Stimulated activated memory B cell treated with anti-CD40 and anti-IgM and Interleukin-4, amounts not matched to agents 10 μg/mL and 1 μg/mL and 100 μg/mL, for 72 hours (primary cell): ENCODE measurements at places on chromosomes 1 and 21.

DNA sequence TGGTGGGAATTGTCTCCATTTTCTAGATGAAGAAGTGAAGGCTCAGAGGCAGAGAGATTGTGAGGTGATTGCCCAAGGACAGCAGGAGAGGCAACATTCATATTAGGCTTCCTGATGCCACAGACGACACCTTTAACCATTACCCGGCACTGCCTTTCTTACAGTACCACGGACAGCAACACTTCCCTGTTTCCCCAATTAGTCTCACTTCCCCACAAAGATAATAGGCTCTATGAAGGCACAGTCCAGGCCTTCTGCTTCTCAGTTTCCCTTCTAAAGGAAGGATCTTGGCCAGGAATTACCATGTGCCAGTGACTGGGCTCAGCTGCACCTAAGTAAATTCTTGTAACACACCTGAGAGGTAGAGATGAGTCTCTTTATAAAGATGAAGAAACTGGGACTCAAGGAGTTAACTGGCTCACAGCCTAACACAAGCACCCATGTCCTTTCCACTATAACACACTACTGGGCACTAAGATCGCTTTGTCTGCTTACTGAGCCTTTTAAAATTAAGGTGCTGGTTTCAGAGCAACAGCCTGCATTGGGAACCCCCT is 9.6 kb downstream of the IGSF9 start:
- no peak for ATAC-seq

DNA sequence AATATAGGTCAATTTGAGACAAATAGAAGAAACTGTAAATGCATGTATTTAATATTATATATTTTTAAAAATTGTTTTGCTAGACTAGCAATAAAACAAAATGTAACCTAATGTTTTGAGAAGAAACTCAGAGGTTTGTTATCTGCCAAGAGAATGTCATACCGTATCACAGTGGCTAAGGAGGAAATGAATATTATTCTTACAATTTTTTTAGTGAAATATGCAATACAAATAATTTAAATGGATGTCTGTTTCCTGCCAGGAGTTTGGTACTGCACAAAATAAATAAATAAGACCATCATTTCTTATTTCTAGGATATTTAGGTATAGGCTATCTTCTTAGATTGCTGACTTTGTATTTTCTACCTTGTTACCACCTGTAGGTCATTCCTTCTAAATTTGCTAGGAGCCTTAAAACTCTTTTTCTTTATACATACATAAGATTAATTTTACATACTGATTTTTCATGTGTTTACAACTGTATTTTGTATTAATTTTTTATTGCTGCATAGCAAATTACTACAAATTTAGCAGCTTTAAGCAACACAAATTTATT is 113.6 kb downstream of the NEK7 start:
- no peak for ATAC-seq

DNA sequence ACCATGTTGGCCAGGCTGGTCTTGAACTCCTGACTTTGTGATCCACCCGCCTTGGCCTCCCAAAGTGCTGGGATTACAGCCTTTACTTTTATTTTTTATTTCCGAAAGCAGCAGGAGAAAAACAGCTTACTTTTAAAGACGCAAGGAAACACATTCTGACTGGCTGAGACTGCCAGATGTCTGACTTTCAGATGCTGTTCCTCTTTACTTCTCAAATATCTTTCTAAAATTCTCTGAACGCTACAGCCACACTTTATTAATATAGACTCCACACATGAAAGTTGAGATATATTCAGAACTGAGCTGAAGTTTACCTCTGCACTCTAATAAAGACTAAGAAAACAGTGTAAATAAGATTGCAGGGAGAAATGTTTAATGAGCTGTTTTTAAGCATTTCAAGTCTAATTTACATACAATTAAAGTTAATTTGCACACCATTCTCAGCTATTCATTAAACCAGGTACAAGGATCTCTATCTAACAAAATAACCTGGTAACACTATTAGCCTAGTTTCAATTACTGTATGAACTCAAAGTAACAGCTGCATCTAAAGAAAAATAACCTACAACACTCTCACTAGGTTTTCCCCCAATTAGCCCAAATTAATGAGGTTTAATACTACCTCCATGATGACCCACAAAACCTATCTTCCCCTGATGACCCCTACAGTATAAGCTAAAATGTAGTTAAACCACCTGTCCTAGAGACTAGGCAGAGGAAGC is 24.9 kb downstream of the WASF2 start:
- ATAC-seq: no peak

GRCh38 chr1:174606471-174606870 is 158.7 kb downstream of the GPR52 start:
- no peak for ATAC-seq

- peak; percentile 86 for ATAC-seq
Measured at GRCh38 chr21:42198929-42199867, 19.7 kb upstream of the ABCG1 start.

DNA sequence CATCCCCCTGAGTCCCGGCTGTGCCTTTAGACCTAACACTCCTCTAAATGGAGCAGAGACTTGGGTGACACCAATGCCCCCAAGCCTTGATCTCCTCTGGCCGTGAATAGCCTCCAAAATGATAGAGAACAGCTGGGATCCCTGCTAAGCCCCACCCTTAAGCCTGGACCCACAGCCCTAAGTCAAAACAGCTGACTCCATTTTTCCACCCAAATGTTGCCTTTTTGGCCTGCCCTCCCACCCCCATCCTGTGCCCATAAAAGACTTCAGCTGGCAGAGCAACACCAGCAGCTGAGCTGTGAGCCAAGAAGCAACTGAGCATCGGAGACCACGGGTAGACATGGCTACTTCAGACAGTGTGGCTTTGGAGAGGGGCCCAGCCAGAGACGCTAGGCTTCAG is 420.8 kb downstream of the NPHP4 start:
- ATAC-seq: no peak

DNA sequence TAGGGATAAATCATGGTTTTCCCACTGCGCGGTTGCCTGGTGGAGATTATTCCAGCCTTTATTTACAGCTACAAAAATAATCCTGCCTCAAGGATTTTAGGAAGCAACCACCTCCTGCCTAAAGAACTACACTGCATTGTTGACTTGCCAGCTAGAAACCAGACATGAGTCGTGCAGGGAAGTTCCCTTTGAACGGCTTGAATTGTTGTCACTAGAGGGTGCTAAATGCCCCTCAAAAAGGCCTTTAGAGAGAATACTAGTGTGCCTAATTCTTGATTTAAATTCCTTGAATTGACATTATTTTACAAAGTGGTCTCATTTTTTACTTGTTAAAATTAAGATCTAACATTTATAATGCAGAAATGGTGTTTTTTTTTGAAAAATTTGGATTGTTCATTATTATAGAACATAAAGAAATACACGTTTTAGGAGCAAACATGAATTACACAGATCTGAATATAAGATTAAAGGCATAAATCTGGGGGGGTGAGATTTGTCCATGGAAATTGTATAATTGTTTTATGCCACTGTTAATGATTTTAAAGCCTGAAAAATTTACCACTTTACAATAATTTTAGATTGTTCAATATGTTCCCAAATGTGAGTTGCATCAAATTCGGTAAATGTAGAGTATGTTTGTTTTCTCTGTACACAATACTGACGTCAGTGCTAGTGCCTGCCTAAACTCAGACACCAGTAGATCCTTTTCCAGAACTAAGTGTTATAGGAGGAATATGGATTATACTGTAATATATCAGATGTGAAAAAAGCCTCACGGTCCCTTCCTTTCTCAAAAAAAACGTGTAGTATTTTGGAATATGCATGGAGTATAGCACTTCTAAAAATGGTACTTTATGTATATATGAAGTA is 7.6 kb upstream of the ERG start:
- no peak for ATAC-seq

GRCh38 chr1:156851779-156852417 is 7.0 kb downstream of the INSRR start:
- ATAC-seq: no peak

DNA sequence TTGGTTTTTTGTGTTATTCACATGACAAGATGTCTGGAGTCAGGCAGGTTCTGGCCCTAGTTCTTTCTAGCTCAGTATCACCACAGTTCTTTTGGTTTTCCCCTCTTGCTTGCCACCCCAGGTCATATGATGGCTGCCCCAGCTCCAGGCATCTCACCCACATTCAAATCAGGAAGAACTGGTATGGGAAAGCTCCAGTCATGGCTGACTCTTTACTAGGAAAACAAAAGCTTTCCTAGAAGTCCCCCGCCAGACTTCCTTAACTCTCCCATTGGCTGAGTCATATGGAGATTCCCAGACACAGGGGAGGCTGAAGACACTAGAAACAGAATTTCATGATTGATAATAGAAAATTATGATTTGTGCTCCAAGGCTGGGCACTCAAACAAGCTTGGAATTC is 22.1 kb upstream of the EYA3 start:
- no peak for ATAC-seq

DNA sequence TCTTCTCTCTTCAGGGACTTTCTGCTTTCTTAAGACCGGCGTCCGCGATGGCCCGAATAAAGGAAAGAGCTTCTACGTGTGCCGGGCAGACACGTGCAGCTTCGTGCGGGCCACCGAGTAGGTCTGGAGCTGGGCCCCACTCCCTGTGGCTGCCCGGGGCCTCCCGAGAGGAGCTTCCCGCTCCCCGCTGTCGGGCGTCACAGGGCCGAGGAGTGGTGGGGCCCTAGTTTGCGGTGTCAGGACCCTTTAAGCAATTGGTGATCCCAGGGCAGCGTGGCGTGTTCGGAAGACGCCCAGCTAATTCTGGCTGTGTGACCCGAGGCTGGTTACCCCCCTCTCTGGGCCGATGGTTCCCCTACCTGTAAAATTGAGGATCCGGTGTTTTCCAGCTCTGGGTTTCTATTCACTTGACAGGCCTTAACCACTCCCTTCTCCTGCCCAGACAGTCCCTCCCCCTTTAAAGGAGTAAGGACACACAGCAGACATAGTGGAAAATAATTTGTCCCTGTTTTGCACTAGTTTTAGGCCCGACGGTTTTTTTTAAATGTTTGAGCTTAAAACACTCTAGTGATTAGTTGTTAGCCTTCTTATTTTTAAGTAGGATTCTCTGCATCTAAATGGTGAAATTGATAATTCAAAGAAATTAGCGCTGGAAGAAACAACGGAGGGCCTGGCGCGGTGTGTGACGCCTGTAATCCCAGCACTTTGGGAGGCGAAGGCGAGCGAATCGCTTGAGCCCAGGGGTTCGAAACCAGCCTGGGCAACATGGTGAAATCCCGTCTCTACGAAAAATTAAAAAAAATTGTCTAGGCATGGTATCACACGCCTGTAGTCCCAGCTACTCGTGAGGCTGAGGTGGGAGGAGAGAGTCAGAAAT is 553 bp downstream of the TTF2 start:
- peak; percentile 9 for ATAC-seq

GRCh38 chr1:161013131-161013487 is 7.8 kb downstream of the F11R start:
- no peak for ATAC-seq

GRCh38 chr1:186418503-186418902 is 42.4 kb downstream of the PDC start:
- ATAC-seq: no peak

- no peak for ATAC-seq
Measured at GRCh38 chr1:95127380-95127779, 10.2 kb downstream of the TLCD4 start.
